ENCODE measurements at places on chromosomes 5 and 9.

GRCh38 chr5:154098465-154098864, 59.7 kb downstream of the MFAP3 start:
- no peaks in the 10 kb centered on the region for H3K4me1 ChIP-seq
- H3K4me3 ChIP-seq = no peak overlapping the region
- H3K36me3 ChIP-seq = no peaks in the 10 kb centered on the region

- H3K27me3 ChIP-seq = no peaks in the 10 kb centered on the region
- DNase-seq = no peak
- no peak overlapping the region for H3K4me3 ChIP-seq
- no peak overlapping the region for H3K27ac ChIP-seq
- no peaks in the 10 kb centered on the region for H3K4me1 ChIP-seq
- H3K36me3 ChIP-seq = no peaks in the 10 kb centered on the region
These were observed 35.3 kb upstream of the TMED7 start for GRCh38 chr5:115661101-115661500.

DNA sequence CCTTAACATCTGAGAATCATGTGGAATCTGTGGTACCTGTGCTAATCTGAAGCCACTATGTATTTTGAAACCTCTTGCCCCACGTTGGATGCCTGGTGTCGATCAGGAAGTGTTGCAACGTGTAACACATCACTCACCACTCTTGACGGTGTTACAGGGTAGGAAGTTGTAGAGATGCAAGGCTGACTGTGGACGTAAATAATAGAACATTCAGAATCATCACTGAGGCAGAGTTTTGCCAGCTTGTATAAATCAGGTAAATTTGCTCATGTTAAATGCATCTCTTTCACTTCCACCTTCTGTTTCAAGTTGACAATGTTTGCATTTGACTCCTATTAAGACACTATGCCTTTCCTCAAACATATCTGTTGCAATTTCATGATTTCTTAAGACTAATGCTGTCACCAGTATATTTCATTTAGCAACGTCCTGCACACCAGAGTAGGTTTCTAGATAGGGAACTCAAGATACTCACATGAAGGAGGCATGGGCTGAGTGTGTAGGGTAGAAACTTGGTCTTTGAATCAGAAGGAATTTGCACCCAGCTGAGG, 38.1 kb downstream of the BASP1 start:
- no peak overlapping the region for H3K4me3 ChIP-seq
- H3K36me3 ChIP-seq = no peaks in the 10 kb centered on the region
- H3K27ac ChIP-seq = no peak overlapping the region

GRCh38 chr5:106019261-106019660, 1651.5 kb downstream of the EFNA5 start:
- H3K4me1 ChIP-seq = no peaks in the 10 kb centered on the region
- no peak overlapping the region for H3K4me3 ChIP-seq
- H3K27ac ChIP-seq = no peak overlapping the region

DNA sequence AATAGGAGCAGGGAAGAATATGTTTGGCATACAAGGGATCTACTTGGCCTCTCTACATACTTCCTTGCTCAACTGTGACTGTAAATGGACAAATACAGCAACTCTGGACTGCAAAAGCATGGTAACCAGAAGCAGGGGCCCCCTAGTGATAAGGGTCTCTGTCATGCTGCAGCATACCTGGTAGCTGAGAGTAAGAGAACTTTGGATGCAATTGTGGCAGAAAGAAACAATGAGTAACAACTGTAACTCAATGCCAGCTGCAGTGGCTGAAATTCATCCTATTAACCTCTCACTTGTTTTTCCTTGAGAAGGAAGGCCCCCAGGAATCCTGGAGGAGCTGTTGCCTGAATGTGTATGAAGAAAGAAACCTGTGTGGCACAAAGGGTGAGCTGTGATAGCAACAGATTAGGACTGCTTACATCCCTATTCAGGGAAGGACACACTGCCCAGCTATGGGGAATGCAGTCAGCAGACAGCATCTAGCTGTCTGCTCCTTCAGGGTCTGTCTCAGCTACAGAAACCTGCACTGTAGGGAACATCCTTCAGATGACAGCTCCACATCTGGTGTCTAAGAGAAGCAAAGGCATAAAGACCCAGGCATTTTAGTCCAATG, 468.1 kb upstream of the ACTBL2 start:
- no peak overlapping the region for H3K27ac ChIP-seq
- no peak for DNase-seq
- no peaks in the 10 kb centered on the region for H3K27me3 ChIP-seq

DNA sequence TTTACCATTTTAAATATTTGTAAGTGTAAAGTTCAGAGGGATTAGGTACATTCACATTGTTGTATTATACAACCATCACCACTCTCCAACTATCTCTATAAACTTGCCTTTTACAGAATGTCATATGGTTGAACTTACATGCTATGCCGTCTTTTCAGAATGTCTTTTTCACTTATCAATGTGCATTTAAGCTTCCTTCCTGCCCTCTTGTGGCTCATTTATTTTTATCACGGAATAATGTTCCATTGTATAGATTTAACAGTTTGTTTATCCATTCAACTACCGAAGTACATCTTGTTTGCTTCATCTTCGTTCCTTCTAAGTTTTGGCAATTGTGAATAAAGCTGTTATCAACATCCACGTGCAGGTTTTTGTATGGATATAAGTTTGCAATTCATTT, 133.3 kb upstream of the C6 start:
- no peaks in the 10 kb centered on the region for H3K36me3 ChIP-seq
- H3K27me3 ChIP-seq = no peaks in the 10 kb centered on the region
- H3K4me1 ChIP-seq = no peaks in the 10 kb centered on the region
- no peak overlapping the region for H3K4me3 ChIP-seq
- DNase-seq = no peak
- H3K27ac ChIP-seq = no peak overlapping the region

GRCh38 chr5:149114403-149115312, 26.6 kb upstream of the ABLIM3 start:
- DNase-seq = no peak
- peak overlapping the region; percentile 31 for H3K27ac ChIP-seq

DNA sequence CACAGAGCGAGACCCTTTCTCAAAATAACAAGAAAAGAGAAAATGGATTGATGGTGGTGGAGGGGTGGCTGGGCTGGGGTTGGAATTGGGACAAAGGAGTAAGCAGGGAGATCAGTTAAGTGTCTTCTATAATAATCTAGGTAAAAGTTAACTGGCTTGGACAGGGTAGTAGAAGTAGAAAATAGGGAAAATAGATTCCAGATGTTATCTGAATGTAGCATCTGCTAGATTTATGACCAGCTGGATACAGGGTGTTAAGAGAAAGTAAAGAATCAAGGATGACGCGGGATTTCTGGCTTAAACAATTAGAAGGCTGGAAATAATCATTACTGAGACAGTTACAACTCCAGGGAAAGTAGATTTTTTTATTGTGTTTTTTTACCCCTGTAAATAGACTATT, 13.0 kb downstream of the PPP6C start:
- no peak for DNase-seq
- H3K4me1 ChIP-seq = no peaks in the 10 kb centered on the region
- H3K27me3 ChIP-seq = no peaks in the 10 kb centered on the region
- H3K4me3 ChIP-seq = peak overlapping the region; percentile 39
- H3K36me3 ChIP-seq = no peaks in the 10 kb centered on the region

DNA sequence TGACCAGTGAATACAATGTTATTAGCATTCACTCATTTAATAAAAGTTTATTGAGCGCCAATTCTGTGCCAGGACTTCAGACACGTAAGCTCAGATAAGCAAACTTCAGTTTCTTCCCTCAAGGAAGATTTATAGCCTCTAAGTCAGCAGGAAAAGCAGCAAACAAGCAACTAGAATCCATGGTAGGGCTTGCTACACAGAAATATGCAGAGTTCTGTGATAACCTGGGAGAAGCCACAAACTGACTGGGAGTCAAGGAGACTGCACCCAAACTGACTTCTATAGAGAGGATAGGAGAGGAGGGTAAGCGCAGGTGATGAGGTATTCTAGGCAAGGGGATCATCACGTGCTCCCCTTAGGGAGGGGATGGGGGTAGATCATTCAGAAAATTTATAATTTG, 1.4 kb upstream of the OGN start:
- H3K4me1 ChIP-seq = no peaks in the 10 kb centered on the region
- no peaks in the 10 kb centered on the region for H3K27me3 ChIP-seq
- H3K4me3 ChIP-seq = no peak overlapping the region
- no peak for DNase-seq
- no peaks in the 10 kb centered on the region for H3K36me3 ChIP-seq

GRCh38 chr5:104305602-104306001, 743.0 kb upstream of the NUDT12 start:
- no peak overlapping the region for H3K27ac ChIP-seq
- no peaks in the 10 kb centered on the region for H3K4me1 ChIP-seq
- no peaks in the 10 kb centered on the region for H3K27me3 ChIP-seq
- no peak overlapping the region for H3K4me3 ChIP-seq

- H3K27ac ChIP-seq = no peak overlapping the region
- H3K36me3 ChIP-seq = no peaks in the 10 kb centered on the region
- no peaks in the 10 kb centered on the region for H3K4me1 ChIP-seq
- no peaks in the 10 kb centered on the region for H3K27me3 ChIP-seq
- H3K4me3 ChIP-seq = no peak overlapping the region
- no peak for DNase-seq
These were observed 120.6 kb upstream of the GABRP start for GRCh38 chr5:170662966-170663365.

GRCh38 chr9:129166623-129167557, 11.2 kb downstream of the IER5L start:
- H3K27ac ChIP-seq = peak overlapping the region; percentile 95
- H3K4me1 ChIP-seq = peaks cover 16% of the 10 kb centered on the region
- peak overlapping the region; percentile 46 for H3K4me3 ChIP-seq
- no peaks in the 10 kb centered on the region for H3K27me3 ChIP-seq

DNA sequence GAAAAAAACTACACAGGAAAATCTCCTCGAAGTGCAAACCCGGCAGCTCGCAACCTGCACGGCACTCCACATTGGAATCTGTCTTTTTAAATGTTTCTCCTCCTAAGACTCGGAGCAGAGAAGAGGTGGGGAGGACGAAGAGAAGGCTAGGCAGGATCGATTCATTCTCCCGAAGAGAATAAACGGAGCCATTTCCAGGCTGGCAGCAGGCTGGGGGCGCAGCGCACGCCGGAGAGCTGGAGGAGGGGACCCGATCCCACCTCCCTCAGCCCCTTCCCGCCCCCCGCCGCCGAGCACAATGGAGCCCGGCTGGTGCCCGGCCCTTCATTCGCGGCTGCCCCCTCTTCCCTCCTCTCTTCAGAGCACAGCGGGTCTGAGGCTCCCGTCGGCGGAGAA, 628 bp downstream of the HOMER1 start:
- H3K27ac ChIP-seq = peak overlapping the region; percentile 98
- no peaks in the 10 kb centered on the region for H3K27me3 ChIP-seq

DNA sequence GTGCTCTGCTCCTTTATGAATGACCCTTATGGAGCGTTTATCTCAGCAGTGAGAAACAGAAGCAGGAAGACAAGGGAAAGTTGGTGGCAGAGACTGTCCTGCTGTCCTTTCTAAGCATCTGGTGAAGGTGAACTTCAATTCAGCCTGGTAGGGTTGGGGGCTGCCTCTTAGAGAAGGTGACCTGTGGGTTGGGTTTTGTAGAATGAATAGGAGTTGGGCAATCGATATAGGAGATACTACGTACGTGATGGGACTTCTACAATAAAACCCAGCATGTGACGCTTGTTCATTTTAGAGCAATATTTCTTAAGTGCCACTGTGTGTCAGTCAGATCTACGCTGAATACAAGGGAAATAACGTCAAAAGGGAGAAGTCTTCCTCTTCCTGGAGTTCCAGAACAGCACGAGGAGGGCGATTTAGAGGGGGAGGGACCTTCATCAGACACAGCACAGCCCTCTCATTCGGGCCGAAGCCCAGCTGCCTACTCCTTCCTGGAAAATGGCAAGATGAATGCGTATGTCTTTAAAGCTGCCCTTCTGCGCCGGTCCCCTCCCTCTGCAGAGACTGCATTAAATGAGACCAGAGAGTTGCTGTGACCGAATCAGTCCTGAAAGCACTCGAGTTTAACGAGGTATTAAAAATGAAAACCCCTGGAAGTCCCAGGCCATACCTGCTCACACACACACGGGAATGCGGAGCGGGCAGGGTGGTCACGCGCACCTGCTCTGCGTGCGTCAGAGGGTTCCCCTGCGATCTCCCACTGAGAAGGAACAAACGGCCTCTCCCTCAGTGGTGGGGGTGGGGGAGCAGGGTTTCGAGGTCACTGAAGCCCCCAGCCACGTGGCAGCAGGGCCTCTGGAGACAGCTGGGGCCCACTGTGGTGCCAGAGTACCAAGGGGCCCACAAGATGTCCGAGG, 85.3 kb upstream of the SARDH start:
- H3K27me3 ChIP-seq = no peaks in the 10 kb centered on the region
- DNase-seq = no peak
- no peaks in the 10 kb centered on the region for H3K36me3 ChIP-seq
- H3K4me3 ChIP-seq = no peak overlapping the region
- H3K27ac ChIP-seq = no peak overlapping the region
- no peaks in the 10 kb centered on the region for H3K4me1 ChIP-seq

- no peak for DNase-seq
- no peaks in the 10 kb centered on the region for H3K36me3 ChIP-seq
- H3K27me3 ChIP-seq = no peaks in the 10 kb centered on the region
- H3K4me1 ChIP-seq = no peaks in the 10 kb centered on the region
- H3K4me3 ChIP-seq = no peak overlapping the region
These were observed 212.8 kb upstream of the ATP10B start for GRCh38 chr5:161064781-161065180.

GRCh38 chr9:95107001-95107749, 210.3 kb downstream of the FANCC start:
- H3K36me3 ChIP-seq = no peaks in the 10 kb centered on the region
- no peak for DNase-seq
- no peak overlapping the region for H3K4me3 ChIP-seq
- H3K4me1 ChIP-seq = no peaks in the 10 kb centered on the region
- no peaks in the 10 kb centered on the region for H3K27me3 ChIP-seq
- H3K27ac ChIP-seq = no peak overlapping the region

DNA sequence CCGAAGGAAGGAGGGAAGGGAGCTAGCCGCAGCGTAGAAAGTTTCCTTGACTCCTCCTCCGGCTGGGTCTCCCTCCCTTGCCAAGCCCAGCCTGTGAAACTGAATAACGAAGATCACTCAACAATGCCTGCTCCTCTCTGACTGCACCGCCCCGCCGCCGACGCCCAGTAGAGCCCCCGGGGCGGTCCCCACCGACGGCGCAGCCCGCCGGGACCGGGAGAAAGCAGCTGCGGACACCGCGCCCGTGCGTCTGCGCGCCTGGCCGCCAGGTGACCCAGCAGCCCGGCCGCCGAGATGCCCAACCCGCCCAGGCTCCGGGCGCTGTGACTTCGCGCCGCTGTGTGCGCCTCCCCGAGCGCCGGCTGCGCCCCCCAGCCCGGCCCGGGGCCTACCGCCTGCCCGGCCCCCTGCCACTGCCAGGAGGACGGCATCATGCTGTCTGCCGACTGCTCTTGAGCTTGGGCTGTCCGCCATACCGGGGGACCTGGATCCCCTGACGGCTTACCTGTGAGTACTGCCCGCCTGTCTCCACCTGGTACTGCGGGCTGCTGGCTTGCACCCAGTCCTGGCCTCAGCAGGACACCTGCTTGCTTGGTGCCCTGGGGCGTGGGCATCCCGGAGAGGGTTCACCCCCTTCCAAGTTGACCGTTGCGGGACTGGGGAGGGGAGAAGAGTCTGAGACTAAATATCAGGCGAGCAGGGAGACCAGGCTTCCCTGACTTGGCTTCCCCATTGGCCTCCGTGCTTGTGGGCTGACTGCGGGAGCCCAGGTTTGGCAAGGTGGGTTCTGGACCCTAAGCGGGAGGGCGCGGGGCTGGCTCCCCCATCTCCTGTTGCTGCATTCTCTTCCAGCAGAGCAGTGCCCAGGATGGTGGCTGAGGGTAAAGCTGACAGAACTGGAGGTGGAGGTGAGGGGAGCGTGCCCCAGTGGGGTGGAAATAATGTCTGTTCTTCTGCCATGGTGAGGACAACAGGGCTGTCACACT, 26.2 kb upstream of the SPTLC1 start:
- H3K4me3 ChIP-seq = peak overlapping the region; percentile 78
- H3K36me3 ChIP-seq = no peaks in the 10 kb centered on the region
- peak; percentile 16 for DNase-seq
- H3K4me1 ChIP-seq = peaks cover 4% of the 10 kb centered on the region
